Stimulated activated CD4-positive, alpha-beta T cell treated with anti-CD3 and anti-CD28 coated beads, Interleukin-15, amount 100 ng/mL, for 1 hour (primary cell): ENCODE measurements at places on chromosomes 5 and 9.

DNA sequence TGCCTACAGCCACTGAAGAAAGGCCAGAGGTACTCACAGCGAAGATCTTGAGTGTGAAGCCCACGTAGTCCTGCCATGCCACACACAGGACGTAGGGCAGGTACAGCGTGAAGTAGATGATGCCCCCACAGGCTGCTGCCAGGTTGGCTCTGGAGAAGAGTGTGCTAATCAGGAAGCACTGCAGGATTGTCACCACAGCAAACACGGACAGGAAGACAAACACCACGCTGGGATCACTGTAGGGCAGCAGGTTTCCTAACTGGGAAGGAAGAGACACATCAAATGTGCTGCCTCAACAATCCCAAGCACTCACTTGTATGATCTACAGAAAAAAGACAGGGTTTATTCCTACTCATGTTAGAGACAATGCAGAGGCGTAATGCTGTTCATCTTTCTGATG is 63.0 kb downstream of the NIPSNAP3B start:
- no peak for DNase-seq

- DNase-seq = no peak
Observed at GRCh38 chr9:109903515-109904138, 123.6 kb downstream of the PALM2AKAP2 start.

GRCh38 chr9:117720555-117720954 is 16.4 kb downstream of the TLR4 start:
- no peak for DNase-seq

GRCh38 chr9:122122468-122122867 is 29.4 kb upstream of the TTLL11 start:
- DNase-seq = no peak
